ENCODE measurements at places on chromosomes 11 and 22.
A peak's percentile ranks its signal among the peaks of the same experiment; 100 is the strongest.

DNA sequence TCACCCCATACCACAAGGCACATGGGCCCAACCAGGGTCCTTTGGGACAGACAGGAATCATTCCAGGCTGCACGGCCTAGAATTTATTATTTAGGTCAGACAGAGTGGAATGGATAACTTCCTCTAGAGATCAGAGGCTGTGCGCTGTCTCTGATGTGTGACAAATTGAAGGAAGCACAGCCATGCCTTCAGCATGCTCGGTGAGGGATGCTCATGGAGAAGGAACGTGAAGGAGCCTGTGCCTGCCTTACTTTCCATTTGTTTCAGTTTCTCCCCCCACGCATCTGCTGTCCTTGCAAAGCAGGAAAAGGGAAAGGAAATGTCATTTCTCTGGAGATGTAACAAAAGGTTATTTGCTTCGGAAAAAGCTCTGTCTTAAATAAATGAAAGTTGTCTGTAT is 644.1 kb downstream of the OPCML start:
- no peak for DNase-seq

DNA sequence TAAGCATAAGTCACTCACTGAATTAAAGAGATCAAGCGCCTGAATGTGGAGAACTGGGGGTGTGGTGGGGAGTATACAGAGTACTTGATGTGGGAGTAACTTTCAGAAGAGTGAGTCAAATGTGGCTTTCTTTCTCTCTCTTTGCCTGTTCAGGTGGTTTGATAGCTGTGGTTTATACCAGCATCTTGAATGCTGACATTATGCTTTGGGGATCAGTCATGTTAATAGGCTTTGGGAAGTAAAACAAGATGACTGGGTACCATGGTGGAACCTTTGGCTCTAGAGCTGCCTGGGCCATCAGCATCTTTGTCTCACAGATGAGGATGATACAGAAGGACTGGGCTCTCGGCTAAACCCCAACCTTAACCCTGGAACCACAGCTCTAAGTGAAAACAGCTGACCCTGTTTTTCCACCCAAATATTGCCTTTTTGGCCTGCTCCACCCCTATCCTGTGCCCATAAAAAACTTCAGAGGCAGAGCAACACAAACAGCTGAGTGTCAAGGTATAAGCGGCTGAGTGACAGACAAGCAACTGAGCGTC is 58.2 kb upstream of the GNAZ start:
- no peak for DNase-seq

DNA sequence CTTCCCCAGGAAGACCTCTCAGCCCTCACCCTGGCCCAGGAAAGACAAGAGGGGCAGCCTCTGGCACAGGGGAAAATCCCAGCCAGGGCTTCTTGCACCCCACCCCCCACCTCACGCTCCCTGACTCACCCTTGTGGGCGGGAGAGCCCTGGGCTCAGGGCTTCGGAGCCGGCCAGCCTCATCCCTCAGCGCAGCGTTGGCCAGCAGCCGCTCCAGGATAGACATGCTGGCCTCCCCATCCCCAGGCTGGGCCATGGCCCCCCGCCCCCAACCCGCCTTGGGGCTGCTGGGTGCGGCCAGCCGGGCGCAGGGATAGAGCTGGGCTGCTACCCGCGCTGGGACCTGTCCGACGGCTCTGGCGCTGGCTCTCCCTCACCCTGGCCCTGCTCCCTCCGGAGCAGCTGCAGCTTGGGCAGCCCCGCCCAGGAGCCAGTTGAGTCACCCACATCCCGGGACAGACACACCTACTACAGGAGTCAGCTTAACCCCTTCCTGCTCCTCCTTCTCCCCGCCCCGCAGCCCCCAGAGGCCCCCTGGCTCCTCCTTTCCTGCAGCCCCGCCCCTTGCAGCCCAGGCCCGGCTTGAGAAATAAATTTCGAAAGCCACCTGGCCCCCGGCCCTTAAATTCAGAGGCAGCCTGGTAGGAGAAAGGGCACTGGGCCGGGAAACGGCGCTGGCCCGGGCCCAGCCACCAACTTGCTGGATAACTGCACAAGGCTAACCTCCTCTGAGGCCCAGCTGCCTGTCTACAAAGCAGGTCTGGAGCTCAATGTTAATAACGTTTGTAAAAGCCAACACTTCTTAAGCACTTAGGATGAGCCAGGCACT is 13.4 kb downstream of the TNKS1BP1 start:
- peak; percentile 22 for DNase-seq

- DNase-seq: no peak
Measured at GRCh38 chr11:46149826-46150225, 28.6 kb upstream of the PHF21A start.

- DNase-seq: no peak
Measured at GRCh38 chr11:69301455-69302401, 7.8 kb downstream of the MYEOV start.

DNA sequence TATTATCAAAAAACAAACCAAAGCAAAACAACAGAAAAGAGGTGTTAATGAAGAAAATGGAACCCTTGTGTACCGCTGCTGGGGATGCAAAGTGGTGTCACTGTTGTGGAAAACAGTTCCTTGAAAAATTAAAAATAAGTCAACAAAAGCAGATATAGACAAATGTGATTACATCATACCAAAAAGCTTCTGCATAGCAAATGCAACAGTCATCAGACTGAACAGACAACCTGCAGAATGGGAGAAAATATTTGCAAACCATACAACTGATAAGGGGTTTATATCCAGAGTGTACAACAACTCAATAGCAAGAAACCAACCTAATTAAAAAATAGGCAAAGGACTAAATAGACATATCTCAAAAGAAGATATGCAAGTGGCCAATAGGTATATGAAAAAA is 22.9 kb upstream of the CARS1 start:
- DNase-seq: no peak

DNA sequence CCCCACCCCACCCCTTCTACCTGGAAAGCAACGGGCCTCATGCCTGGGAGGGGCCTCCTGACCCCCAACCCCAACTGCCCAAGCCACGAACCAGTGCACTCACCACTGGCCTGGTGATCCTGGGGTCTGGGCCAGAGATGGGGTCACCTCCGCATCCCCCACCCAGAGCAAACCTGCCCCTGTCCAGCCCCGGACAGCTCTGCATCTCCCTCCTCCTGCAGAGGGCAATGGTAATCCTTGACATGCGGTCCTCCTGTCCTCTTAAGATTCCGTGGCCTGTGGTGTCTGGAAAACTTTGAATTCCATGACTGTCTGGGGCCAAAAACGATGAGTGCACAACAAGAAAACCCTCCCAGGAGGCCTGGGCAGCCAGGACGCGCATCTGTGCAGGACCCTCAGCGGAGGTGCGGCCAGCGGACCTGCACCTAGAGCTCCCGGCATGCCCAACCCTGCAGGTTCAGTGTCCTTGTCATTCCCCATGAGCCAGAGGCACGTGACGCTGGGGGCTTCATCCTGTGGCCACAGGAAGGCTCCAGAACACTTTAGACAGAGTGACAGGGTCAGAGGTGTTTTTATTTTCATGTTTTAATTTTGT is 16.1 kb upstream of the PPARA start:
- DNase-seq: no peak

- DNase-seq: no peak
Measured at GRCh38 chr11:64874308-64875240, 3.8 kb downstream of the EHD1 start.

GRCh38 chr11:115637599-115638241 is 133.5 kb upstream of the CADM1 start:
- no peak for DNase-seq

- no peak for DNase-seq
Measured at GRCh38 chr22:17639247-17639741, 737 bp downstream of the BCL2L13 start.

DNA sequence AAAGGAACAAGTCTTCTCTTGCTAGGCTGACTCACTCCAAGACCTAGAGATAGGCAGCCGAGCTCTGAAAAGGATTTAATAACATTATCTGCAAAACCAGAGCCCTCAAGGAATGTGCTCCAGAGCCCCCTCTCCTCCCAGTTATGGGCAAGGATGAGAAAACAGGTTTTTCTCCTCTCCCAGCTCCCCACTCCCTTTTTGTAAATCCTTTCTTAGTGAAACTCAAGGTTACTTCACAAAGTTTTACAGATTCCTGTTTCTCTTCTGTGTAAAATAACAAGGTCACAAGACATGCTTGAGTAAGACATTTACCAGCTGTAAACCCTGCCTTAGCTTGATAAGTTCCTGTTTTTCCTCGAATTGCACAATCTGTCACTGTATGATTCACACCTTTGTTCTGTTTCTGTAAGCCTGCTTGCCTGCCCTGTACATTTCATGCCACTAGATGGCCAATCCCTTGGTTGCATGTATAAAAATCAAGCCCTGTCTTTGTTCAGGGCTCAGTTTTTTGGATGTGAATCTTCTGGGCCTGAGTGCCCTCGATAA is 489.4 kb downstream of the KCNA4 start:
- DNase-seq: no peak

DNA sequence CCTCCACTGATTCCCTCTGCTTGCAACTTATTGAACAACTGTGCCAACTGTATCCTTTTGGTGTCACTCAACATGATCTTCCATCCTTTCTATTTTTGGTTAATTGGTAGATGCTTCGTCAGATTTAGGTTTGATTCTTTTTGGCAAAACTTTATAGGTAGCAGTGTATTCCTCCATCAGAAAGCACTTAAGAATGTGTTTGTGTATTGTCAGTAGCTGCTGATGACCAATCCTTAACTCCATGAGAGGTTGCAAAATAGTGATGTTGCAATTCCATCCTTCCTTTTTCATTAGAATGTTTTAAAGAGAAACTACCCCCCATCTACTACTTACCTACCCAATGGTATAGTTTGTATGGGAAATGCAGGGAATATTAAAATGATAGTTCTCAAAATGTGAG is 22.1 kb downstream of the FAM76B start:
- no peak for DNase-seq

DNA sequence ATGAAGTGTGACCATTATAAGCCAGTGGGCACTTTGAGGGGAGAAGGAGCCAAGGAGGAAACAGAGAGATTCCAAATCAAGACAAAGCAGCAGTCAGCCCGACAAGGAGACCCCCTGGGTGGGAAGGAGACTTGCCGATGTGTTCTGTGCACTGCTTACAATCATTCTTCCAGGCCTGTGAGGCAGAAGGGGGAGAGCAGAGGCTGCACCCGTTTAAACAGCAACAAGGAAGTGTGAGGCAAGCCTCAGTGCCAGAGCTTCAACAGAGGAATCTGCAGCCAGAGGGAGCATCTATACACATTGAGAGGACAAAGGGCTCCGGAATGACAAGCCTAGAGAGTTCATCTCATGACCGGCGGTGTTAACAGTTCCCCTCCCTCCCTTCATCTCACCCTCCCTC is 121.1 kb downstream of the NXPE2 start:
- no peak for DNase-seq

- no peak for DNase-seq
Measured at GRCh38 chr11:119044708-119045107, 12.3 kb downstream of the HYOU1 start.

DNA sequence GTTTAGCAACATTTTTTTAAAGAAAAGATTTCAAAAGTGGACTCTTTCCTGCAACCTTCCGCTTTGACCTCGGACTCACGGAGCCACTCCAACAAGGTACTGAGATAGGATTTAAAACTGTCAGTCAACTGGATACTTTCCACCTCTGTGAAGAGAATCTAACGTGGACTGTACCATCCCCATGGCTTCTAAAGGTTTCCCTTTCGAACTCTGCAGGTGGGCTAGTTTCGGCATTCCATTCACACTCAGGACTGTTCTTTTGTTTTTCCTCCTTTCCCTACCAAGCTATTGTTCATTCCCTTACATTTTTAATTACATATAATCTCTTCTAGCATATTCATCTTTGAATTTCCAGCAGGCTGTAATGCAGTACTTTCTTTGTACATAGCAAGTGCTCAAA is 88.5 kb upstream of the AKIP1 start:
- no peak for DNase-seq

- no peak for DNase-seq
Measured at GRCh38 chr22:42389143-42389542, 43.1 kb downstream of the NFAM1 start.

DNA sequence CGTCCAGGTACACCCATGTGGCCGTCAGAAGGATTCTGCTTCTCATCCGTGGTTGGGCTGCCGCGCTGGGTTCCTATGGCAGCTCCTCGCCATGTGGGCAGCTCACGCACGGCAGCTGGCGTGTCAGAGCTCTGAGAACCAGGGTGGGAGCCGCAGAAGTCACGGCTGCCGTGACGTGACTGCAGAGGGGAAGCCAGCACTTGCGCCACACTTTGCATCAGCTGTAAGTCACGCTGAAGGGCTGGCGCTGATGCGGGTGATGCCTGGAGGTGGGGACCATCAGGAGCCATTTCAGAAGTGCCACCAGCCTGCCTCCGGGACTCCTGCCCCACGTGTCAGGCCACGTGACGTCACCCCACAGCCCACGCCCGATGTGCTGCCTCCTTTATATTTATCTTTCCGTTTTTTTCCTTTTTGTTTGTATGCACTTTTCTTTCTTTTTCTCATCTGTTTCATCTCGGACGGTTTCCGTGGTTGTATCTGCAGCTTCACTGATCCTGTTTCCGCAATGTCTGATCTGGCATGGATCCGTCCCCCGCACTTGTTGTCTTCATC is 133.2 kb downstream of the IGLL1 start:
- DNase-seq: no peak

- DNase-seq: no peak
Measured at GRCh38 chr11:128516886-128517285, 70.5 kb downstream of the ETS1 start.

DNA sequence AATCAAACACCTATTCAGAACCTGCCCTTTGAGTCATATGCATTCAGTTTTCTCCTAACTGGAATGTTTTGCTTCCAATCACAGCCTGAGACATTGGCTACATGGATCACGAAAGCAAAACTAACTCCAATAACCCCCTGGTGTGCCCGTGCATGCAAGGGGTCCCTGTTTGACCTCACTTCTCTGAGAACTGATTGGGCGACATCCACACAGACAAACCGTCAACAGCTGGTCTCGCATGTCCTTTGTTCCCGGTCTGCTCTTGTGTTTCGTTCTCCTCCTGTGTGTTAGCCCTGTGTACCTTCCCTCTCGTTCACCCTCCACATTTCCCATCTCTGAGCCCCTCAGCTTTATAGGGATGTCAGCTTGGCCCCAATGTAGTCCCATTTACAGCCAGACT is 67.2 kb upstream of the TTC12 start:
- no peak for DNase-seq

GRCh38 chr11:76347466-76347865 is 33.5 kb downstream of the THAP12 start:
- no peak for DNase-seq

DNA sequence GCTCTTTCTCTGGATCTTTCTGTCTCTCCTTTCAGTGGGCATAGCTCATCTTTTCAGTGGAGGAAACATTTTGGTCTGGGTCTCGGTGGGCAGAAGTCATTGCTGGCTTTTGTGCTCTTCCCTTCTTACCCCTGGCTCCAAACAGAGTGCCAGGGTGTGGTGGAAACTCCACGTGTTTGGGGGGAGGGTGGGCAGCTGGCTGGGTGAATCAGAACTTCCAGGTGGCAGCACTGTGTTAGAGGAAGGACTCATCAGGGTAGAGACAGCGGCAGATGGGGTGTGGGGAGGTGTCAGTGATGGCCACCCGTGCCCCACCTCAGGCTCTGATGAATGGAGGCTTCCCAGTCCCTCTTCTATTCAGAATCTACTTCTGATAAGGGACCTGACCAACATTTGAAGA is 114.0 kb downstream of the GRIK4 start:
- DNase-seq: no peak

Measured in stimulated activated CD4-positive, alpha-beta T cell treated with anti-CD3 and anti-CD28 coated beads, Interleukin-1b, Interleukin-23, amount 100 ng/mL, for 24 hours (primary cell).